ENCODE measurements at places on chromosomes 3 and 15.
A peak's percentile ranks its signal among the peaks of the same experiment; 100 is the strongest.

GRCh38 chr15:97566961-97567360 lies 393.5 kb upstream of the ARRDC4 start:
- no peak for DNase-seq

GRCh38 chr3:11136830-11137626 lies 17.3 kb upstream of the HRH1 start:
- no peak for DNase-seq

DNA sequence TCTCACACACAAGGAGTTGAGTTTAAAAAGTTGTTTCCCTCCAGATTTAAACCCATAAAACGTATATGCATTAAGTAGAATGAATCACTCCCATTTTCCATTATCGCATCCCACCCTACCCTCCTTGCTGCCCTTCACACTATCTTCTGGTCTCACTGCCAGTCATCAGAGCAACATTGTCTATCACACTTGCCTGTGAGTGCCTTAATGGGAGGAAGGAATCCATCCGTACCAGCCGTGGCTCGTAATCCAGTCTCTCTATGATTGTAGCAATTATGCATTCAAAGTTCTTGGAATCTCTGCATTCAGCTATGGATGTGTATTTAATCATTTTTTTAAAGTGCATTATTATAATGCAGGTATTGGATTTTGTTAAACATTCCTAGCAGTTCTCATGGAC lies 1.9 kb downstream of the TMEM266 start:
- no peak for DNase-seq

- DNase-seq: no peak
Measured at GRCh38 chr15:74642348-74642733, 26.7 kb downstream of the CLK3 start.

DNA sequence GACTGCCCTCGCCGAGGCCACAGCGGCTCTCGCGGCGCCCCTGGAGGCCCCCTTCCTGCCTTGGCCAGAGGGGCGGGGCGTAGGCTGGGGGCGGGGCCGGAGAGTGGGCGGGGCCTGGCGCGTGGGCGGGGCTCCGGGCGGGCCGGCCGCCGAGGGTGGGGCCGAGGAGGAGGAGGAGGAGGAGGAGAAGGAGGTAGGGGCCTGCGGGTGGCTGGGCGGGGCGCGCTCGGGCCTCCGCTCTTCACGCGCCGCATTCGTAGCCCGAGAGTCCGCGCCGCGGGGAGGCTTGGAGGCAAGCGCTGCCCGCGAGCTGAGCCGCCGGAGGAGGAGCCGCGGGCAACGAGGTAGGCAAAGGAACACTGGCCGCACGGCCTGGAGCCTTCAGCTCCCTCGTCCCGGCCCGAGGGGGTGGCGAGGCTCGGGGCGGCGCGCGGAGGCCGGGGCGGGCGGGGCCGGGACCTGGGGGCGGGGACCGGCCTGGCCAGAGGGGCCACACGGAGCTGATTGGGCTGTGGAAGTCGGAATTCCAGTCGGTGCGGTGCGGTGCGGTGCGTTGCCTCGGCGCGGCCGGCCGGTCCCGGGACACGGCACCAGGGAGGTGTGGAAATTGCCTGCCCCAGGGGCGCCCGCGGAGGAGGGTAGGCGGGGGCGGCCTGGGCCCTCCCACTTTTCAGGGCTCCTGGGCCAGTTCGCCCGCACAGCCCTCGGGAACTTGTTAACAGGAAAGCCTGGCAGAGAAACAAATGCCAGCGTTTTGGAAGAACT lies at the start of gene PPP2R3A:
PPP2R3A (plus strand) TSS at position 223 of the 765 bp plus-strand sequence. CDS start 35,771 bp downstream, outside the sequence.
- peak; percentile 58 for DNase-seq

- DNase-seq: no peak
Measured at GRCh38 chr3:179181021-179181472, 32.9 kb downstream of the PIK3CA start.

DNA sequence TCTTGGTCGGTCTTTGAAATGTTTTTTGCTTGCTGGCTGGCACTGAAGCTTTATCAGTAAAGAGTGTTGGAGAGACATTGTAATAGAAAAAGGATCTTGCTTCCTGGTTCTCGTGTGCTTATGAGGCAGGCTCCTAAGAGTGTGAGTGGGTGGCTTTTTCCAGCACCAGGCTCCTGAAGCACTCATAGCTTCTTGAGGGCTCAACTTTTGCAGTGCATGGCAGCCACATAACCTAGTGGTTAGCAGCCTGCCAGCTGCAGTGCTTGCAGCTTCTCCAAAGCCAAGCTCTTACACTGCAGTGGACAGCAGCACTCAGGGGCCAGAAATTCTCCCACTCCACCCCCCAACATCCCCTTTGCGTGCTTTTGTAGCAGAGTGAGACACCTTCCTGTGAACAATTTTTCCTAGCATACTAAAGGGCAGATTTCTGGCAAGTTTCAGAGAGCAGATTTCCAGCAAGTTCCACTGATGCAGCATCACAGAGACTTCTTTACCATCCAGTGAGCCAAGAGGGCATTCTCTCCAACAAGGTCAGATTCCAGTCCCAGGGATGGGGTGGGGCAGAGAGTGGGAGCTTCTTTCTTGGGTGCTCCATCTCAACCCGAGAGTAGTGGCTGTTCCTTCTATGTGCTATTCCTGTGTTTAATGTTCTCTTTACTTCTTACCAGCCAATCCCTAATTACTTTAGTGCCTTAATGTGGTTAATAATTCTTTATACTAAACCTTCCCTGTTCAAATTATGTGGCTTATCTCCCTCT lies 15.8 kb upstream of the ARHGEF26 start:
- no peak for DNase-seq

DNA sequence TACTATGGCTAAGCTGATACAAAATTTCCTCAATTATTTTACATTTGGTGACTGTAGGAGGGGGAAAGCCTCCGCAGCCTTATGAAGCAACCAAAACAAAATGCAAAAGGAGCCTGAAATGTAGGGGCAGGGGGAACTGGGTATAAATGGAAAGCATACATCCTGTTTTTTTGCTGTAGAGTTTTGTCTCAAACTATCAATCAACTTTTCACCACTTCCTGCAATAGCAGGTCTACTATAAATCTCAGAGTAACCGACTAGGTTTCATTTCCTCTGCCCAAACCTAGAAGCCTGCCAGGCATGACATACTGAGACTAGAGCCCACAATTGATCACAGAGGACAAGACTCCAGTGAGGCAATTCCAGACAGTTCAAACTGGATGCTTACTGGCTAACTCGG lies 91.3 kb downstream of the SHQ1 start:
- DNase-seq: peak; percentile 78

GRCh38 chr15:90248789-90249202 lies 560 bp upstream of the TTLL13 start:
- no peak for DNase-seq

GRCh38 chr15:92159906-92160841 lies 233.5 kb upstream of the ST8SIA2 start:
- DNase-seq: no peak

GRCh38 chr3:71541313-71541712 lies 42.2 kb downstream of the FOXP1 start:
- DNase-seq: no peak

DNA sequence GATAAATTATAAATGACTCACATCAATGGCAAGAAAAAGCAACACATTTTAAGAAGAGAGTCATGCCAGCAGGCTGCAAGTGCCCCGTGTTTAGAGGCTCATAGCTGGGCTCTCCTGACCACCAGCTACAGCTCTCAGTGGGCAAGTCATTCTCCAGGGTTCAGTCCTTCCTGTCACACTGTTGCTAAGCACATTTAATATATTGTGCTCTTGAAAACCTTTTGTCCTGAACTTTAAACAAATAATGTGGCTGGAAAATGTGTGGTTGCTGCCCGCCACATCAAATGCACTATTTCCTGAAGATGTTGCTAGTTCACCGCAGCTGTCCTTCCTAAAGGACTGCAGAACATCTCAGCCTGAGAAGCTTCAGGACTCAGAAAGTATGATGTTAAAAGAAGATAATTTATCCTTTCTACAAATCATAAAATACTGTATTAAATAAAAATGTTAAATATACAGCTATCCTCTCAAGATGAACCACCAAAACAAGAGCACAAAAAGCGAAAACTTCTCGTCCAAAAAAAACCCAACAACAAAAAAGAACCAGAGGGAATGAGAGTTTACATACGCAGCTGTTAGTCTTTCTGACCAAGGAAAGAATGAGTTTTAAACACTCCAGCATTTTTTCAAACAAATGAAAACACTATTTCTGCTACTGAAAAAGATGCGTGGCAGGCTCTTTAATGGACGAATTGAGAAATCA lies 951 bp downstream of the TARS3 start:
- peak; percentile 17 for DNase-seq

- DNase-seq: no peak
Measured at GRCh38 chr3:28215407-28215806, 26.0 kb upstream of the CMC1 start.

- DNase-seq: no peak
Measured at GRCh38 chr3:186413615-186414415, 51.8 kb upstream of the DGKG start.

GRCh38 chr15:99416191-99417188 lies 149.3 kb upstream of the MEF2A start:
- DNase-seq: no peak

DNA sequence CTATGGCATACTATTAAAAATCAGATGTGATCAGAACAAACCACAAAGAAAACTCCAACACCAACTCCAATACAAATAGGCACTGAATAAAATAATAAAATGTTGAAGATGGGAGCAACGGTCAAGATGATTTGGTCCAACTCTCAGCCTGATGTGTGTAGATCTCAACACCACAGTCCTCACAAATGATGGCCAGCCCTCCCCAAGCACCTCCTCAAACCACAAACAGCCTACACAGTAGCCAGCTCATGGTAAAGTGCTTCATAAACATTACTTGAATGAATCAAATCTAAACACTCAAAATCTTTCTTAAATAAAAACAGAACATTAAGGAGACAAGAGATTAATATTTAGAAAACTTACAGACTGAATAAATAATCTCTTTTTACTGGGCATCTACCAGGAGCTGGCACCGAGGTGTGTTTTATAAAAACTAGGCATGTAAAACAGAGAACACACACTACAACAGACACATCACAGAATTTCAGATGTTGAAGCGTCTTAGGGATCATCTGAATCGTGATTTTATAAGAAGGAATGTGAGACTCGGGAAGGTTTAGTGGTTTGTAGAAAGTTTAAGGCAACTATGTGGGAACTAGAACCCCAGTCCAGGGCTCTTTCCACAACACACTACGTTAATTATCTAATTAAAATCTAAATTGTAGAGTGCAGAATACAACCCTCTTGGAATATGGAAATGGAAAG lies 102.4 kb downstream of the MYLK start:
- DNase-seq: no peak

GRCh38 chr3:123098426-123099330 lies 31.9 kb downstream of the PDIA5 start:
- DNase-seq: no peak

DNA sequence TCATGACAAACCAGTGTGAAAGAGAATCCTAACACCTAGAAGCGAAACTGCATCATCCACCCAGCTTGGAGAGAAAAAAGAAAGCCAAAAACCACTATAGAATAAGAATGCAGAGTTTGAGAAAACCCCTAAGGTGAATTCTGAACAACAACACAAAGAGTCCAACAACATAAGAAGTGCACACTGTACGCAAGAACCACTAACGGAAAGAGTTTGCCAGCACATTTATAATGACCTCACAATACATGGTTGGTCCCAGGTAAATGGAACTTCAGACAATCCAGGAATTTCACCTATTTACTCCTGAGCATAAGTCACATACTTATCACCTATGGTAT lies 128.3 kb upstream of the BHLHE40 start:
- peak; percentile 49 for DNase-seq

DNA sequence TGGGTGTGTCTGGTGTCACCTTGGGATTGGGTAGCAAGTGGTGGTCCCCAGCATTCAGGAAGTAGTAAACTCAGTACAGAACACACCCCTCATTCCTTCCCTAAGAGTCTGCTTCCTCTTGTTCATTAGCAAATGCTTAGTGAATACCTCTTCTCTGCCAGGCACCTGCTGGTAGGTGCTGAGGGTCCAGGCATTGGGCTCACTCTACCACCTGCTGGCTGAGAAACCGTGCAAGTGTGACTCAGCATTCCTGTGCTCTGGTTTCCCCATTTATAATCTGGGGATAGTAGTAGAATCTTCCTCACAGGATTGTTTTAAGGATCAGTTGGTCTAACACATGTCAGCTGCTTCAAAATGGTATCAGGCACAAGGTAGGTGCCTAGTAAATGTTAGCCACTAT lies 4.8 kb downstream of the SHF start:
- DNase-seq: no peak

DNA sequence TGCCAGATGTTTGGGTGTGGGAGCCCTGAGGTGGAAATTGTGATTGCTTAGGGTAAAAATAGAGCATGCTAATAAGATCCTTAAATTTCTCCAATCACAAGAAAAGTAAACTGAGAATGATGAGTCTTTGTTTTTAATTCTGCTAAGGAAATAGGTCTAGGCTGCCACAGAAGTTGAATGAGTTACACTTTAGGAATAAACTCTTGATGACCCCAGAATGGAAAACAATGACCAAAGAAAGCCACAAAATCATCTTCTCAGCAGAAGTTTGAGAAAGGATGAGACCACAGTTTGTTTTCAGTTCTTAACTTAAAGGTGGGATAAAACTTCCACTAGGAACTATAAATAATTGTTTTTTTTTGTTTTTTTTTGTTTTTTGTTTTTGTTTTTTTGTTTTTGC lies 164.6 kb upstream of the BCL6 start:
- DNase-seq: no peak

DNA sequence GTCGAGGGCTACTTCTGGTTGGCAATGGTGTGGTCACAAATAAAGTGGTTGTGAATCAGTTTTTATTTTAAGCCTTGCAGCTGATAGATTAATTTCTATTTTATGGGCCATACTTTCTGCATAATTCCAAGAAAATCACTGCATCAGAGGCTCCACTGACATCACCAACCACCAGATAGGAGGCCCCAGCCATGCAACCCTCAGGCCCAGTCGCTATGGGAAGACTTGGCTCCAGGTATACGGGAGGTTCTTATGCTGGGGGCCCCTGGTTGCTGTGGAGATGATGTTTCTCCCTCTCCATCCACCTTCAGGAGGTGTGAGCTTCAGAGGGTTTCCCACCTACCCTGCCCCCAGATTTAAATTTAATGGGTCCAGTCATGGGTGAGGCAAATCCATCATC lies 57.4 kb downstream of the ISG20 start:
- DNase-seq: no peak

DNA sequence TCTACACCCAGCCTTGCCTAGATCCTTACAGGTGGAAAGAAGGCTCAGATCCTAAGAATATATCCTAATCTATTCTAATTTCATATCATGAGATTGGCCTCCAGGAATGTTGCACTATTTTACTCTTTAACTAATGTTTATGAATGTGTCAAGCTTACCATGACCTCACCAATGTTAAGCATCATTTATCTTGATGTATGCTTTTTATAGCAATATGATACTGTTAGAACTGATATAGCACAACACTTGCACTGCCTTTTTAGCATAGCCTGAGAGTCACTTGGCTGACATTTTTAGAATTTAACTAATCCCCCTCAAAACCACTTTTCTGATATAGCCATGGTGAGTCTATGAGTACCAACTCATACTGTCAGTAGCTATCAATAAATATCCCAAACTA lies 191.5 kb upstream of the NR2F2 start:
- no peak for DNase-seq

GRCh38 chr3:173945806-173946205 lies 548.3 kb downstream of the NLGN1 start:
- no peak for DNase-seq
